Right cardiac atrium (tissue), 5 donors: ENCODE measurements at places on chromosomes 5 and 9. TPM values are rescaled to one million over a fixed set of nuclear protein-coding genes. Genes with fewer than 3 reads are reported as not detected.

CDKN2A gene
- not detected for total RNA-seq

SLIT3 gene
- 109 TPM for total RNA-seq

TMEM215 gene
- total RNA-seq, result not detected

HMHB1 gene
- total RNA-seq, result not detected

PKD2L2 gene
- 0.71 TPM for total RNA-seq

CAMK4 gene
- total RNA-seq, result 0.65 TPM

GABRB2 gene
- 0.53 TPM for total RNA-seq

CRB2 gene
- total RNA-seq, result 0.26 TPM

EIF4E1B gene
- not detected for total RNA-seq

PDGFRB gene
- 43.5 TPM for total RNA-seq

KIF2A gene
- total RNA-seq, result 15.5 TPM

OR1J2 gene
- total RNA-seq, result not detected

NTRK2 gene
- total RNA-seq, result 34.7 TPM

TEX53 gene
- total RNA-seq, result not detected

SPINK4 gene
- not detected for total RNA-seq

WDR36 gene
- 13.0 TPM for total RNA-seq

DOCK2 gene
- 9.6 TPM for total RNA-seq

NUTM2F gene
- not detected for total RNA-seq

GPSM1 gene
- total RNA-seq, result 66.3 TPM

SURF2 gene
- 13.3 TPM for total RNA-seq

SAXO1 gene
- not detected for total RNA-seq

FLT4 gene
- total RNA-seq, result 3.3 TPM

IFNK gene
- not detected for total RNA-seq

RALGPS1 gene
- total RNA-seq, result 18.7 TPM

ANXA2R gene
- 1.6 TPM for total RNA-seq

CHMP5 gene
- total RNA-seq, result 46.7 TPM

PRSS3 gene
- total RNA-seq, result not detected

SV2C gene
- total RNA-seq, result 0.88 TPM

DDX41 gene
- total RNA-seq, result 36.0 TPM

SPINK7 gene
- not detected for total RNA-seq

LCN1 gene
- 4.0 TPM for total RNA-seq

FOXD4L6 gene
- not detected for total RNA-seq

PCDHB11 gene
- total RNA-seq, result 2.2 TPM

NEUROG1 gene
- total RNA-seq, result not detected

PPP1R2B gene
- not detected for total RNA-seq

AHRR gene
- total RNA-seq, result 0.40 TPM

SOWAHA gene
- 0.11 TPM for total RNA-seq

BTNL8 gene
- total RNA-seq, result not detected

PTPN3 gene
- 8.7 TPM for total RNA-seq

PCDH12 gene
- total RNA-seq, result 6.4 TPM

UBE2R2 gene
- total RNA-seq, result 37.0 TPM

IZUMO3 gene
- total RNA-seq, result not detected

CNTNAP3 gene
- total RNA-seq, result 11.8 TPM

ANKRD33B gene
- total RNA-seq, result 2.6 TPM

CCDC192 gene
- not detected for total RNA-seq

PAX5 gene
- 0.03 TPM for total RNA-seq

BTNL3 gene
- total RNA-seq, result not detected

PDZD2 gene
- 109 TPM for total RNA-seq

IL5 gene
- total RNA-seq, result not detected

ENHO gene
- total RNA-seq, result 0.67 TPM

GFI1B gene
- total RNA-seq, result 0.46 TPM

ADAMTS12 gene
- 1.4 TPM for total RNA-seq
